ENCODE measurements at places on chromosomes 2 and 18. TPM values are rescaled to one million over a fixed set of nuclear protein-coding genes. Genes with fewer than 3 reads are reported as not detected.

SH3RF3 gene
- total RNA-seq: 37.4 TPM

GALR1 gene
- 0.28 TPM for total RNA-seq

HOXD8 gene
- 11.2 TPM for total RNA-seq

CXCR1 gene
- 4.4 TPM for total RNA-seq

TRPM8 gene
- not detected for total RNA-seq

GALNT5 gene
- total RNA-seq: 3.7 TPM

DNA sequence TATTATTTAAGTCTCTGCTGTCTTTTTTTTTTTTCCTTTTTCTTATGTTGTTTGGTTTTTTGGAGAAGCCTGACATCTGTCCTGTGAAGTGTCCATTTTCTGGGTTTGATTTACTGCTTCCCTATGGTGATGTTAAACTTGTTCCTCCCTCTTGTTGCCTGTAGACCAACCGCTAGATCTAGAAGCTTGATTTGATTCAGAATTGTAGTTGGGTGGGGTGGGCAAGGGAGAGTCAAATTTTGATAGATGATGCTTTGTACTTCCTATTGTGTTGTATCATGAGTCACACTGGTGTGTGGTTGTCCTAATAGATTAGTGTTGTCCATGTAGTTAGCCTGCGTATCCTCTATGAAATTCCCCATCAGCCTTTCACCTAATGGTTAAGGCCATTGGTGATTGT, 35.4 kb downstream of the CAB39 start:
- no peak overlapping the region for H3K4me3 ChIP-seq
- H3K27me3 ChIP-seq: no peaks in the 10 kb centered on the region
- peaks cover 8% of the 10 kb centered on the region for H3K4me1 ChIP-seq

GRCh38 chr2:96874198-96874831, 4.4 kb upstream of the SEMA4C start:
- peaks cover 16% of the 10 kb centered on the region for H3K4me1 ChIP-seq
- no peak for DNase-seq
- H3K4me3 ChIP-seq: no peak overlapping the region

GRCh38 chr2:230244211-230244610, 18.7 kb downstream of the SP140 start:
- no peak for DNase-seq
- H3K27ac ChIP-seq: no peak overlapping the region
- H3K4me3 ChIP-seq: no peak overlapping the region
- H3K27me3 ChIP-seq: no peaks in the 10 kb centered on the region

- no peak overlapping the region for H3K4me3 ChIP-seq
- H3K27ac ChIP-seq: no peak overlapping the region
- H3K4me1 ChIP-seq: no peaks in the 10 kb centered on the region
- H3K36me3 ChIP-seq: no peaks in the 10 kb centered on the region
- H3K27me3 ChIP-seq: no peaks in the 10 kb centered on the region
Measured at GRCh38 chr2:237571551-237571950, 5.2 kb downstream of the PRLH start.

DNA sequence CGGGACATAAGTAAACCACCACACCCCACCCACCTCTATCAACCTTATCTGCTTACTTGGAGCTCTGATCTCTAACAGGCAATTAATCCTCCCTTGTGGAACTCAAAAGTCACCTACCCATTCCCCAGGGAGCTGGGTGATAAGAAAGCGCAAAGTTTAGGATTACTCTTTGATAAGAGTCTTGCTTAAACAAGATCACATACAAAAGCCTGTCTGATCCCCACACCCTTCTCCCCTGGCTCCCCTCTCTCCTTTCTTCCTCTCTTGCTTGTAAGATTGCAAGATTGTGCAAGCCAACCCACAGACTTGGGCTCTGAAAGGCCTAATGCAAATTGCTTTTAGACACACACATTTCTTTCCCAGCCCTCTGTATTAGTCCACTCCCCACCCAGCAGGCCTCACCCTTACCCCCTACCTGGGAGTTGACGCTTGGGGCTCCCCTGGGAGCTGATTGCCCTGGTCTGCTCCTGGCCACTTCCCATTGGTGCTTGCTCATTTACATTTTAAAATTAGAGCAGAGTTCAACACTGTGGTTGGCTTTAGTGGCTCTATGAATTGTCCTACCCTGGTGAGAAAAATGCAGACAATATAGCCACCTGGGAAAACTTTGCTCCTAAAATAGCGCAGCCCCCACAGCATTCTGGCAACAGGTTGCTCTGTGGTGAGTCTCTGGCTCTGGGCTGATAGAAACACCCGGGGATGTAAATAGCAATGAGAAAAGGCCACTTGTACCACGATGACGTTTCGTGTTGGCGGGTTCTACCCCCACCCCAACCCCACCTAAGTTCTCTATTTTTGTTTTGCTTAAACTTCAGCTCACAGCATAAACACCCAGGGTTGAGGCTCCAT, 92.8 kb upstream of the MSH2 start:
- no peak for DNase-seq
- no peak overlapping the region for H3K4me3 ChIP-seq
- no peaks in the 10 kb centered on the region for H3K27me3 ChIP-seq
- H3K4me1 ChIP-seq: peaks cover 27% of the 10 kb centered on the region
- H3K27ac ChIP-seq: no peak overlapping the region

DNA sequence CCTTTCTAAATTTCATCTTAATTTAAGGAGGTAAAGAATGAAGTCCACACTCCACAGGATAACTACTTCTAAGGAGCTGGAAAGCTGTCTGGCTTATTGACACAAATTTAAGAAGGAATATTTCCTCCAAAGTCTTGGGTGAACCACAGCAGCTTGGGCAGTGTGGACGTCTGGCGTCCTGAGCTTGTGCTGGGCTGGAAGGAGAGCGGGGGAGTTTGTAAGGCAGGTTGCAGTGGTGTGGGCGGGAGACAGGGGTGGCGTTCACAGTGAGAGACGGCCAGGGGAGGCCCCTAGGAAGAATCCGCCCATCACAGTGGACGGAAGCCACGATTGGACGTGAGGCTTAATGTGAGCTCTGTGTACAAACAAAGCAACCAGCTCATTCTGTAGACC, 25.7 kb downstream of the ADI1 start:
- peak overlapping the region; percentile 65 for H3K4me3 ChIP-seq
- H3K36me3 ChIP-seq: peaks cover 29% of the 10 kb centered on the region
- no peaks in the 10 kb centered on the region for H3K27me3 ChIP-seq
- peaks cover 33% of the 10 kb centered on the region for H3K4me1 ChIP-seq
- no peak for DNase-seq

DNA sequence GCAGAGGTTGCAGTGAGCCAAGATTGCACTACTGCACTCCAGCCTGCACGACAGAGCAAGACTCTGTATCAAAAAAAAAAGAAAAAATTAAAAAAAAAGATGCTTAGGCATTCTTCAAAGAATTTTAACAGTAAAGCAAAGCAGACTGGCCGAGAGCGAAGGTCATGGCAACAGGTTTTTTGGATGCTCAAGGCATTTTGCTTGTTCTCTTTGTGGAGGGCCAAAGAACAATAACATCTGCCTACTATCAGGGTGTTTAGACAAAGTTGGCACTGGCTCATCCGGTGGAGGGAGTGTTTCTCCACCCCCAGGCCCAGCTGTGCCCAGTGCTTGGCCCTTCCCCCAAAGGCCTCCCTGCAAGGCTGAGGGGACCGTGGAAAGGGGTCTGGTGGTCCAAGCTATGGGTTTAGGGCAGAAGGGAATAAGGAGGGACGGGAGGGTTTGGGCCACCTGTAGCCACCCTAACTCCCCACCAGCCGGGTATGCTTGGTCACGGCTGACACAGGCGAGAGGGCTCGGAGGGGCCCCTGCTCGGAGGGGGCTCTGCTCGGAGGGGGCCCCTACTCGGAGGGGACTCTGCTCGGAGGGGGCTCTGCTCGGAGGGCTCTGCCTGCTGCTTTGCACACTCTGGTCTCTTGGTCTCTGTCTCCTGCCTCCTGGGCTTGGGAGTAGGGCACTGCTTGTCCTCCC, 26.7 kb upstream of the ALLC start:
- H3K27ac ChIP-seq: no peak overlapping the region
- H3K4me3 ChIP-seq: no peak overlapping the region
- no peaks in the 10 kb centered on the region for H3K36me3 ChIP-seq
- no peaks in the 10 kb centered on the region for H3K4me1 ChIP-seq
- no peaks in the 10 kb centered on the region for H3K27me3 ChIP-seq
- no peak for DNase-seq

- no peak for DNase-seq
- no peak overlapping the region for H3K4me3 ChIP-seq
- H3K27me3 ChIP-seq: no peaks in the 10 kb centered on the region
Measured at GRCh38 chr18:46460754-46461153, 196.3 kb downstream of the LOXHD1 start.

DNA sequence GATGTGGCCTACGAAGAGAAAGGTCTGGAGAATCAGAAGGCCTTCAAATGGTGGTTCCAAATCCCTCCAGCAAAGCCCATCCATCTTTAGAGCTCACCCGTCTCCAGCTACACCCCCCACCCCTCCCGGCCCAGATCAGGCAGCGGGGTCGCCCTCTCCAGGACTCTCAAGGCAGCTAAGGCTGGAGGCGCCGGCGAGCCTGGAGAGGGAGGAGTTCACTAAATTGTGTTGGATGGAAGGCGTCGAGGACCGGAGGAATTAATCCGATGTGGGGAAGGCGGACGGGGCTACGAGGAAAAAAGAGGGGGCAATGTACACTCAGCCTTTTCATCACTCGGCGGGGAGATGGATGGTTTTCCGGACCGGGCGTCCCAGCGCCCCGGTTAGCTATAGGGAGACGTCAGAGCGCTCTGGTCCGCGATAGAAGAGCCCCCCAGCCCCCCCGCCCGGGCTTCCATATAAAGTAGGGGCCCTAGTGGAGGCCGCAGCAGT, at the start of gene GRP:
GRP (plus strand) TSS at position 487 of the 492 bp plus-strand sequence. CDS start 108 bp downstream, outside the sequence.
- H3K27me3 ChIP-seq: no peaks in the 10 kb centered on the region
- no peak within 1 kb of the TSS for H3K27ac ChIP-seq
- no peak for DNase-seq
- H3K36me3 ChIP-seq: no peaks in the 10 kb centered on the region
- no peaks in the 10 kb centered on the region for H3K4me1 ChIP-seq

GRCh38 chr2:36650031-36650829, 46.3 kb upstream of the VIT start:
- no peak overlapping the region for H3K4me3 ChIP-seq
- no peak overlapping the region for H3K27ac ChIP-seq
- no peaks in the 10 kb centered on the region for H3K27me3 ChIP-seq
- no peaks in the 10 kb centered on the region for H3K36me3 ChIP-seq
- no peak for DNase-seq
- H3K4me1 ChIP-seq: no peaks in the 10 kb centered on the region

DNA sequence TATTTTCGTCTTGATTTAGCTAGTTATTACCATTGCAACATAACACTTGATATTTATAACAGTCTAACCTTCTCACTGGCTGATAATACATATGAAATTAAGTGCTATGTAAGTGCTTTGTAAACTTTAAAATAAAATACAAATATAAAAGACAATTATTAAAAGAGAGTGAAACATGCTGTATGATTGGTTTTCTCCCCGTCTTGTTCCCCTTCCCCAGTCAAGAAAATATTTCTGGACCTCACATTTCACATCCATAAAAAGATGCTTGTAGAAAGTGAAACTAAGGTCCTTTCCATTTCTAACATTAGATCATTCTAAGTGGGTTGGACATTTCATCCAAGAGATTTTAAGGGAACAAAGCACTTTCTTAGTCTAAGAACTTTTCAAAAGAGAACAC, 310.2 kb upstream of the LRATD1 start:
- H3K4me3 ChIP-seq: no peak overlapping the region
- no peak overlapping the region for H3K27ac ChIP-seq
- no peaks in the 10 kb centered on the region for H3K4me1 ChIP-seq
- H3K36me3 ChIP-seq: no peaks in the 10 kb centered on the region
- no peaks in the 10 kb centered on the region for H3K27me3 ChIP-seq
- DNase-seq: no peak
